ENCODE measurements at places on chromosomes 2 and 18.

- DNase-seq, result peak; percentile 35
Measured at GRCh38 chr2:85134255-85134895, 1.2 kb downstream of the TCF7L1 start.

- DNase-seq, result no peak
Measured at GRCh38 chr2:144990661-144991060, 470.7 kb upstream of the ZEB2 start.

DNA sequence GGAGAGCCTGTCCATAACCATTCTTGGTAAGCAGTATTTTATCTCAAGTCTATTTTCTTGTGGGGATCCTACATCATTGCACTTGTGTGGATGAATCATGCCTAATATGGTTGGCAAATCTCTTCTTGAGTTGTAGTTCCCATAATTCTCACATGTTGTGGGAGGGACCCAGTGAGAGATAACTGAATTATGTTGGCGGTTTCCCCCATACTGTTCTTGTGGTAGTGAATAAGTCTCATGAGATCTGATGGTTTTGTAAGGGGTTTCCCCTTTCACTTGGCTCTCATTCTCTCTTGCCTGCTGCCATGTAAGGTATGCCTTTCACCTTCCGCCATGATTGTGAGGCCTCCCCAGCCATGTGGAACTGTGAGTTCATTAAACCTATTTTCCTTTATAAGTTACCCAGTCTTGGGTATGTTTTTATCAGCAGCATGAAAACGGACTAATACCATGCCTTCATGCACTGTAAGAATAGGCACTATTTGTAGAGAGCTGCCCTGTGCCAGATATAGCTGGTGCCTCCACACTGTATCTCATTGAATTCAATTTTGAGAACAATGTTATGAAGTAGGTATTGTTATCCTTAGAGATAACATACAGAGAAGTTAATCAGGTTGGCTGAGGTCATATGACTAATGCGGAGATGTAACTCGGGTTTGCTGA lies 148.3 kb downstream of the PLCL1 start:
- no peak for DNase-seq

- no peak for DNase-seq
Measured at GRCh38 chr2:100223502-100223901, 81.1 kb upstream of the AFF3 start.

DNA sequence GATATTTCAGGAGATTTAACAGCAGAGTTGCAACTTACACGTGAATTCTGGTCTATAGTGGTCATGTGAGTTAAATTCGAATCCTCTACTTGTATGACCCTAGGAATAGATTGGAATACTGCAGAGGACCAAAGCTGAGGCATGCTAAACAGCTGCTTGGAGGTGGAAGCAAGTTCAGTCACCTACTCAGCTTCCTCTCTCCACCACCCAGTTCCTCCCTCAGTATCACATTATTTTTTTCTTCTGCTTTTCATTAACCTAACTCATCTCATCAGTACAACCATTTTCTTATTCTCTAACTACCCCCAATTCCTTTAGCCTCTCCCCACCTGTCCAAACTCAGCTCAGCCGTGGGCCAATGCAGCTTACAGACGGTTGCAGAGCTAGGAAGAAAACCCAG lies 385.5 kb downstream of the SETBP1 start:
- DNase-seq, result no peak

- no peak for DNase-seq
Measured at GRCh38 chr2:15173501-15173900, 387.6 kb downstream of the NBAS start.

GRCh38 chr2:75582840-75583239 lies 22.1 kb upstream of the EVA1A start:
- DNase-seq, result peak; percentile 34

GRCh38 chr2:176931588-176932563 lies 280.7 kb upstream of the HNRNPA3 start:
- no peak for DNase-seq

DNA sequence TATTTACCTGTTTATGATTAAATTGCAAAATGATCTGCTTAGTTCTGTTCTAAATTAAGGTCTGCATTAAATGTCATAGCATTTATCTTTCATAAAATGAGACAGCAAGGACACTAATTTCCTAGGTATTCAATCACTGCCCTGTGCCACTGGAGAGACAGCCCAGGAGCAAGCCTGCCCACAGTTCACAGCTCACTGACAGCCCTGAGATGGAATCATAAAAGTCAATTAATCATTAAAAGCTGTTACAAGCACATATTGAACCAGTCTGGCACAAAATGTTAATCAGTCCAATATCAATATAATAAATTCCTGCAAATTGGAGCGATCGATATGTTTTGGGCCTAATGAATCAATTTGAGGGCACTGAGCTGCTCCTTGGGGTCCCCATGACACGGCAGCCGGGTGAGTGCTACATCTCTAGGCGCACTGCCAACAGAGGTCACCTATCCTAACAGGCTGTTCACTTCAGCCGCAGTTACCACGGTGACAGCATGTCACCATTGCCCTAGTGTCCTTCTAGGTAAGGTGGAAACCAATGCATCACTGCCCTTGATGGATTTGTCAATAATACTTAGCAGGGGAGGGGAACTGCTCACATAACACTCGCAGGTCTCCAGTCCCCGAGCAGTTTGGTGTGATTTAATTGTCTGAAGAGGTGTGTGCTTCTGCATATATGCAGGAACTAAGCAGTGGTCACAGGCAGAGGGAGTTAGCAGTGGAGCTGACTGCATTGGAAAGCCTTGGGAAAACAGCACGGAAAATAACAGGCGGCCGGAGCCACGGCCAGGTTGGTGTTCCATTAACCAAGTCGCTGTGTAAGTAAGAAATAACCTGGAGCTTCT lies 47.3 kb downstream of the POU3F3 start:
- DNase-seq, result no peak

DNA sequence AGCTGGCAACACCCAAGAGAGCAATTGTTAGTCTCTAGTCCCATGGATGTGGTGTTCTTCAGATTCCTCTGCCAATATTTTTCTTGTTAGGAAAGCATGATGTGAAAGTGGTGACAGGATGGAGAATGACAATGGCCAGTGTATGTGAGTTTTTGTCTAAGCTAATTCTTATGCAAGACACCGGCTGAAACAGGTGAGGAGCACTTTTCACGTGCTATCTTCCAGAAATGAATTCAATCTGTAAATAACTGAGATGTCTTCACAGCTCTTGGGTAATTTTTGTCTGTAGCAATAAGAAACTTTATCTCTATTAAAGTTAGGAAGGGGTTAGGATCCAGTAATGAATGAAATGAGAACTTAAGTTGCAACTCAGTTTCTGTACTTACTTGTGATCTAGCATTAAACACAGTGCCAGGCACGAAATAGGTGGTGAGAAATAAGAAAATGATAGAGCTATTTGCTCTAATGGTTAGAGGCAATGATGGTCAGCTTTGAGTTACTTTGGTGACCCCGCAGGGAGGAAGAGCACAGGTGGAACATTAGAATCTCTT lies 676 bp upstream of the AGPS start:
- no peak for DNase-seq

DNA sequence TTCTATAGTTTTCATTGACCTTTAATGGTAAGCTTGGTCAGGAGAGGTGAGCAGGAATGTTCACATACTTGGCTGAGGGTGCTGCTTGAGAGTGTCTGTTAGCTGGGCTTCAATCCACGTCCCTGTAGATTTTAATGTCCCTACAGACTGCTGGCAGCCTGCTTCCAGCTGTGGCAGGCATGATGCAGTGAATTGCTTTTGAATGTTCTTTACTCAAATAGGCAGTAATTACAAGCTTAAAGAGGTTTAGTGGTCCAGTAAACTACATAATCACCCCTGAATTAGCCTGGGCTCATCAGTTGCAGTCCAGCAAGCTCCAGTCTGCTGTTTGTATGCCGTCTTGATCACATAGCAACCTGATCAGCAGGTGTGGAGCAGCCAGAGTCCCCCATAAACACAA lies 102.1 kb downstream of the MEIS1 start:
- DNase-seq, result no peak

- DNase-seq, result no peak
Measured at GRCh38 chr2:25315316-25315680, 26.4 kb downstream of the DNMT3A start.

DNA sequence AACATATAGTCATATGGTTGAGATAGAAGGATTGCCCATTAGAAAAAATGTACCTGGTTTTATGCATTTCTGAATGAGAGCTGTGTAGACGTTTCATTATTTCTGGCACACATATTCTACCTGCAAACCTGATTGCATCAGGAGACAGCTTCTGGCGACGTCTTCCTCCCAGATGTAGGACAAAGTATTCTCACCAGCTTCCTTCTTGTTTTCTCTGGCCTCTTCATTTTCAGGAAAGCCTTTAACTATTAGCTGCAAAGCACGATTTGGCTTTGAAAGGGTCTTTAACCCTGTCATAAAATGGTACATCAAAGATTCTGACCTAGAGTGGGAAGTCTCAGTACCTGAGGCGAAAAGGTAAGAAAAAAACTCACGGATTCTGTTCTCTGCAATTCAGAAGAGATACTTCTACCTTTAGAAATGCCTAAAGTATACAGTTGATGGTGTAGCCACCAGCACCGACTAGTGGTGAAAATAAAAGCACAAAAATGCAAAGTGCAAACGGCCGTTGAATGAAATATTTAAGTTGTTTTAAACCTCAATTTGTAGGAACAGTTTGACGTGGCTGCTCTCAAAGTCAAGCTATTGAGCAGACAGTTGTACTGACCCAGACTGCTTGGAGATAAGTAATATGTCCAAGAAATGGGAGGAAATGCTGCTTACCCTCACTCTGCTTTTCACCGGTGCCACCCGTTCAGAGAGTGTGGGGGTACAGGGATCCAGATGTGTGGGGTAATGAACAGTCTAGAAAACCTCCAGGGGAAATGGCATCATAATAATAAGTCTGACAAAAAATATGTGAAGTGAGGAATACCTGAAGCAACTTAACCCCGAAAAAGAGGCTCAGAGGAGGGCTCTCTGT lies 20.2 kb downstream of the IL18RAP start:
- peak; percentile 8 for DNase-seq
